D721Med (cell line): ENCODE measurements at places on chromosomes 4 and X.

DNA sequence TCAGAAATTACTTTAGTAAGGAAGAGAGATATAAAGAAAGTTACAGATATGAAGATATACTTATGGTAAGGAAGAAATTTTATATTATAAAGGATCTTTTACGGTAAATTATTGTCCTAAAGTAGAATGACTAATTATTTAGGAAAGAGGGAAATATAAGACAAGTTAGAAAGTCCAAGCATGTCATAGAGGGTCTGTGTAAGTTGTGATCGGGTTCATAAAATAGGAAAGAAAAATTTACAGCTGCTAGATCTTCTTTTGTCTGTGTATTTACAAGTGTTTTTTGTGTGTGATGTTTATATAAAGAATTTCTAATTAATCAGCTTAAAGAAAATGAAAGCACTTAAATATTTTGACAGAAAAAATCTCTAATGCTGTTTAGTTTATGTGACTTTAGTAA lies 1054.9 kb upstream of the DIAPH2 start:
- no peak for DNase-seq

- DNase-seq: no peak
These were observed 72.2 kb downstream of the FAM184B start for GRCh38 chr4:17708992-17709762.

DNA sequence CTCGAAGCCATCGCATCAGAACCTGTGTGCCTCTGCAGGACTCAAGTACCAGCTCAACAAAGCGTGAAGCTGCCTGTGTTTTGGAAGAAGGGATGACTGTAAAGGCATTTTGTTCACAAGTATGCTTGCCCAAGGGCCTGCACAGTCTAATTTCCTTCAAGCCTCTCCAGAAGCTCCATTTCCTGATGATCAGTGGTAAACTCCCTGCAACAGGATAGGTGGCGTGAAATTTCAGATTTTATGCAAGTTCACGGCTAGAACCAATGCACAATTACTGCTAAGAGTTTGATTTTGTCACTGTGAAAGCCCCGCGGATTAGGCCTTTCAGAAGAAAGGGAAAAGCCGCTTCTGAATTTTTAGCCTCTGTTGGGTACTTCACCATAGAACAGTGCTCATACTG lies 89.2 kb upstream of the TAPT1 start:
- no peak for DNase-seq

- no peak for DNase-seq
These were observed 102.0 kb downstream of the FNIP2 start for GRCh38 chr4:158870626-158871334.

DNA sequence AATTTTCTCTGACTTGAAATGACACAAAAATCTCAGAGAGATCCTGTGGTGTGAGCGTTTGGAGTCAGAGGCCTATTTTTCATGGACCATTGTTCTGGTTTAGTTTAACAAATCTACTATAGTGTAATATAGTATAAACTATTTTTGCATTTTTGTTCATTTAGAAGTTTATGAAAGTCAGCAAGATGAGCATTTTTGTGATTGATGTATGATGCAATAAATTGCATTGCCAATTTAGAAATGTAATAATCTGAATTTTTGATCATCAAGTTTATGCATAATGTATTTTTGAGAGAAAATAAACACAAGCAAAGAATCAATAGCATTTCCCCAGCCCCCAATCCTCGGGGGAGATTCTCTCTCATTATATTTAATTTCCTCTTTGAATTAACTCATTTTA lies 519.5 kb upstream of the FTHL17 start:
- no peak for DNase-seq

GRCh38 chr4:110046588-110047049 lies 133.9 kb downstream of the EGF start:
- DNase-seq: no peak

DNA sequence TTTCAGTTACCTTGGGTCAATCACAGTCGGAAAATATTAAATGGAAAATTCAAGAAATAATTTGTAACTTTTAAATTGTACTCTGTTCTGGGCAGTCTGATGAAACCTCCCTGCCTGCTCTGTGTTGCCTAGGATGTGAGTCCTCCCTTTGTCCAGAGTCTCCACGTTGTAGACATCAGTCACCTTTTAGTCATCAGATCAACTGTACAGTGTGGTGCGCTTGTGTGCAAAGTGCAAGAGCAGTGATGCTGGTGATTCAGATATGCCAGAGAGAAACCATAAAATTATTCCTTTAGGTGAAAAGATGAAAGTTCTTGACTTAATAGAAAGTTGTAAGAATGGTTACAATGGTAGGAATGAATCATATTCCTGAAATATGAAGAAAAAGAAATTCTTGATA lies 1.4 kb downstream of the SPATA4 start:
- no peak for DNase-seq

- DNase-seq: no peak
These were observed 9.7 kb downstream of the JADE1 start for GRCh38 chr4:128819082-128819742.

- no peak for DNase-seq
These were observed 41.2 kb downstream of the PRDM5 start for GRCh38 chr4:120881351-120881750.

DNA sequence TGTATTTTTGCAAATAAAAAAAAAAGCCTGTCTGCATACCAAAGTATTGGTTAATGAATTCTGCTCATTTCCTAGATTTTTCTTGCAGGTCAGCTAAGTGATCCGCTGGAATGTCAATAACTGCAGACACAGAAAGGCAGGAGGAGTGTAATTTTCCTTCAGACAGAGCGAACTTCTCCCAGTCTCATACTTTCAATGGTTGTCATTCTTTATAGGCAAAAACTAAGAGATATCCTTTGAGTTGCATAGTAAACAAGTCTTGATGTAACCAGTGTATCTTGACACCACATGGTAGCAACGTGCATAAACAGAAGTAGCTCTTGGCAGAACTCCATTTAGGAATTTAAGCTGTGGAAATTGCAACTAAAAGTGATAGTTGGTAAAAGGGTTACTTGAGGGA lies 8.2 kb downstream of the CAPN6 start:
- no peak for DNase-seq
